NCI-H2081 (cell line): ENCODE measurements at places on chromosomes 1 and 21.

DNA sequence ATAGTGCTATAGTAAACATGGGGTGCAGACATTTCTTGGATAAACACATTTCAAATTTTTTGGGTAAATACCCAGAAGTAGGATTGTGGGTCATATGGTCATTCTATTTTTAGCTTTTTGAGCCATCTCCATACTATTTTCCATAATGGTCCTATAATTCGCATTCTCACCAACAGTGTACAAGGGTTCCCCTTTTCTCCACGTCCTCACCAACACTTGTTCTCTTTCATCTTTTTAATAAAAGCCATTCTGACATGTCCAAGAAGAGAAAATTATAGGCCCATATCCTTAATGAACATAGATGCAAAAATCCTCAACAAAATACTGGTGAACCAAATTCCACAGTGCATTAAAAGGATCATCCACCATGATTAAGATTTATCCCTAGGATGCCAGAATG lies 8.9 kb downstream of the STUM start:
- no peak for DNase-seq

- no peak for DNase-seq
These were observed 43.7 kb upstream of the SCMH1 start for GRCh38 chr1:41285818-41286217.

- DNase-seq, result no peak
These were observed 26.2 kb downstream of the TCP10L start for GRCh38 chr21:32559006-32559610.

- DNase-seq, result peak; percentile 47
These were observed 250.6 kb upstream of the ZP4 start for GRCh38 chr1:238141353-238141752.

DNA sequence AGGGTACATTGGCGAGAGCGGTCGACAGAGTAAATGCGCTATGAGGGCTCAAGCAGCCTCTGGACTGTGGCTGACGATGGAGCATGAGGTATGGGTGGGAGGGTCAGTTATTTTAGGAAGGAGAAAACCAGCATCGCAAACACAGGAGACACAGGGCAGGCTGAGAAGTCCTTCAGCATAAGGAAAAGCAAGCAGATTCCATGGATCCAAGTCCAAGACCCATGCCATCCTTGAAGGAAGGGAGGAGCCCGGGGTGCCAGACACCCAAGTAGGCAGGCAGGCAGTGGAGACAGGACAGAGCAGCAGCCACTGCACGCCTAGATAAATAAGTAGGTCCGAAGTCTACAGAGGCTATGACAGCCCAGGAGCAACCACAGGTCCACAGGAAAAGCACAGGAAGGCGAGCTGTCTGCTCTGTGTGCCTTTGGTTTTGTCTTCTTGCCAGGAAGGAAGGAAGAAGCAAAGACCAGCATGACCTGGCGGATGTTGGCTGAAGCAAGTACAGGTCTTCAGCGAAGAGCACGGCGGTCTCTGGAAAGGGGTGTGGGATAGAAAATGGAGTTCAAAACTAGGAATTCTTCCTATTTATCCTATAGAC lies 76.4 kb upstream of the SLC45A1 start:
- no peak for DNase-seq

- DNase-seq, result no peak
These were observed 58.2 kb downstream of the PDE9A start for GRCh38 chr21:42711667-42712066.

DNA sequence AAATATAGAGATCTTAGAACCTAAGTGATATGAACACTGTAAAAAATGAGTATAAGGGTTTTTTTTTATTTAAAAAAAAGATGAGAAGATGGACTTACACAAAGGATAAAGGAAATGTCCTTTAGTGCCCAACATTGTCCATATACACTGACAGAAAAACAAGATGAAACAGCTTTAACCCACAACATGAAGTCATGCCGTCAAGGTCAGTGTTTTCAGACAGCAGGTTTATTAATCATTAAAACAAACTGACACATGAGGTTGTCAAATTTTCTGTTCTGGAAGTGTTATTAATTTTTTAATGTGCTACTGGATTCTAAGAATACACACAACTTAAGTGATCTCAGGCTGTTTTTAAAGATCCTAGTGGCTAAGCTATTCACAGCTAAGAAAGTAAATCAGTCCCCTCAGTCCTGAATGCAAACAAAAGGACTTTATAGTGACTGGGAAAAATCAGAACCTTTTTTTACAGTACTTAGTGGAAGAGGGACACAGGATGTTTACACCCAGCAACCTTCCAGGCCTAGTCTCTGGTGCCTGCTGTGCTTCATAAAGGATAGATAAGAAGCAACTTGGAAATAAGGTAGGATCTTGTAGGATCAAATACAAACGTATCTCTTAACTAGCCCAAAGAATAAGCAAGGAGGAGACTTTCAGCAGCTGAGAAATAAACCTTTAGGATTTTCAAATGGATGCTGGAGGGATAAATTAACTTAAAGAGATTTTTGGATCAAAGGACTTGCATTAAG lies 21.9 kb upstream of the PKN2 start:
- DNase-seq, result no peak

DNA sequence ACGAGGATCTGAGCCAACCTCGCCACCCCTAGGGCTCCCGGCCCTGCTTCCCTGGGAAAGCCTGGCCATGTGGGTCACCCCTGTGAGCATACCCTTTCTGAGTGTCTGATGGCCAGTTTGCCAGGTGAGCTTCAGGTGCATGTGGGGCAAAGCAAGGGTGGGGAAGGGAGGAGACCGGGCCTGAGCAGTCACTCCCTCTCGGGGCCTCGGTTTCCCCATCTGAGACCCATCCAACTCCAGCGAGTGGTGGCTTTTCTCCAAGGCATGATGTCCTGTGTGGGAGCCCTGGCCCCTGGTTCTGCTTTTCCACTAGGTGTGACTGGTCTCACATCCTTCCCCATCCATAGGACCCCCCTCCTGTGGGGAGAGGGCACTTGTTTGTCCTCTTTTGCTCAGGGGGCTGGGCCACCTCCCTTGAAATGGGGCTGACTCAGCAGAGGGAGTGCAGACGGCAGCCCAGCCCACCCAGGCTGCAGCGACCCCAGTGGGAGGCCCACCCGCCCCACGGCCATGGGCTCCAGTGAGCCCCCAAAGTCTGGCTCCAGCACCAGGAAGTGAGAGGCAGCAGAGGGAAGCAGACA lies 1.7 kb upstream of the WNT9A start:
- DNase-seq, result no peak
